Kidney tubule cell (primary cell): ENCODE measurements at places on chromosomes 3 and 15.

DNA sequence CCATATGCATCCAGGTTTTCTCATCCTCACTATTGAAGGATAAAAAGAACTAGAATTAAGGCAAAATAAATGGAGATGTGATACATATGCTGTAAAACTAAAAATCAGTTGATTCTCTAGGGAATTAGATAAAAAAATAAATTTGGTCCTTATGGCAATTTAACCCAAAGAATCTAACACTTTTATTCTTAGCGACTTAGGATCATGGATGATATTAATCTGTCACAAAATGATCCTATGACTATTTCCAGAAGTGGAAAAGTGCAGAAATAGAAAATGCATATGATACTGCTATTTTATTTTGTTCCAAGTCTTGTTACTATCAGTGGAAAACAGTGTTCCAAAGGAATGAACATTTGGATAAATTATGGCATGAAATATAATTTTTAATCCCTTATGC lies 746.3 kb downstream of the ROBO2 start:
- DNase-seq: no peak

DNA sequence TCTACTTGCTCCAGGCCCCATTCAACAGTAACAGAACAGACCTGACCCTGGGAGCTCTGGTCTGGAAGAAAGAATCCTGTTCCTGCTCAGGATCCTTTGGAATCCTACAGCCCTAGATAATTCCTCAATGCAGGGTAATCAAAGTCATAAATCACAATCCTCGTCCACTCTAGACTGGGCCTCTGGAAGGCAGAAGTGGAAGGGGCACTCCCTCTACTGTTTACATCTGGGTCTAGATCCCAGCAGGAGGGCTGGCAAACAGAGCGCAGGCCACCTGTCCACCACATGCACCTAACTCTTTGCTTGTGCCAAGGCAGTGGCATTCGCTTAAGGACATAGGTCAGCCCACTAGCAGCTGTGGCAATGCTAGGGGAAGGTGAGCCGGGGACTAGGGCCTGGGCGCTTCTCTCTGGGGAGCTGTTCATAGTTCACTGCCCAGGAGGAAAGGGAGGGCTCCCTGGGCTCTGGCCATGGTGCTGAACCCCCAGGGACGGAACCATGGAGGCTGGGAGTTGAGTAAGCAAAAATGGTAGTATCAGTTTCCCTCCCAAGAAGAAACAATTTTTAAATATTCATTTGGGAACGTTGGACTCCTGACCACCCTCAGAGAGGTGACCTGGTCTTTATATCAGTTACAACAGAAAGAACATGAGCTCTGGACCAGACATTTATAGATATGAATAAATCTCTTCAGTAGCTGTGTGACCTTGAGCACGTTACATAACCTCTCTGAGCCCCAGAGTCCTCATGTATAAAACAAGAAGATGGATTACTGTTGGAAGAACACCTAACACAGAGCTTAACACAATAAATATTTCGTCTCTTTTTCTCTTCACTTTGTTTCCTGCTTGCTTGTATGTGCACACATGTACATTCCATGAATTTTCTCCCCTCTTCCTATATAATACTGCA lies 90.2 kb downstream of the NTRK3 start:
- DNase-seq: peak; percentile 26

- peak; percentile 31 for DNase-seq
These were observed 67.4 kb downstream of the SNRPN start for GRCh38 chr15:25022233-25022632.

- no peak for DNase-seq
These were observed 259.6 kb downstream of the LRTM1 start for GRCh38 chr3:54668236-54668635.

DNA sequence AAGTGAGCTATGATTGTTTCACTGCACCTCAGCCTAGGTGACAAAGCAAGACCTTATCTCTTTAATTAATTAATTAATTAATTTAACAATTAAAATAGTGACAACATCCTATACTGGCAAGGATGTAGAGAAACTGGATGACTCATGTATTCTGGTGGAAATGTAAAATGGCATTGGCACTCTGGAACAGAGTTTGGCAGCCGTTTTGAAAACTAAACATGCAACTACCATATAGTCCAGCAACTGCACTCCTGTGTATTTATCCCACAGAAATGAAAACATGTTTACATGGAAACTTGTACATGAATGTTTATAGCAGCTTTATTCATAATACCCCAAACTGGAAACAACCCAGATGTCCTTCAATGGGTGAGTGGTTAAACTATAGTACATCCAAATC lies 56.6 kb downstream of the ANP32A start:
- DNase-seq: no peak

- no peak for DNase-seq
These were observed 118.7 kb upstream of the KLHL25 start for GRCh38 chr15:85913461-85913860.
